Cerebellar nuclear complex (tissue), 1 donor: ENCODE measurements at places on chromosomes 1 and 21.

DNA sequence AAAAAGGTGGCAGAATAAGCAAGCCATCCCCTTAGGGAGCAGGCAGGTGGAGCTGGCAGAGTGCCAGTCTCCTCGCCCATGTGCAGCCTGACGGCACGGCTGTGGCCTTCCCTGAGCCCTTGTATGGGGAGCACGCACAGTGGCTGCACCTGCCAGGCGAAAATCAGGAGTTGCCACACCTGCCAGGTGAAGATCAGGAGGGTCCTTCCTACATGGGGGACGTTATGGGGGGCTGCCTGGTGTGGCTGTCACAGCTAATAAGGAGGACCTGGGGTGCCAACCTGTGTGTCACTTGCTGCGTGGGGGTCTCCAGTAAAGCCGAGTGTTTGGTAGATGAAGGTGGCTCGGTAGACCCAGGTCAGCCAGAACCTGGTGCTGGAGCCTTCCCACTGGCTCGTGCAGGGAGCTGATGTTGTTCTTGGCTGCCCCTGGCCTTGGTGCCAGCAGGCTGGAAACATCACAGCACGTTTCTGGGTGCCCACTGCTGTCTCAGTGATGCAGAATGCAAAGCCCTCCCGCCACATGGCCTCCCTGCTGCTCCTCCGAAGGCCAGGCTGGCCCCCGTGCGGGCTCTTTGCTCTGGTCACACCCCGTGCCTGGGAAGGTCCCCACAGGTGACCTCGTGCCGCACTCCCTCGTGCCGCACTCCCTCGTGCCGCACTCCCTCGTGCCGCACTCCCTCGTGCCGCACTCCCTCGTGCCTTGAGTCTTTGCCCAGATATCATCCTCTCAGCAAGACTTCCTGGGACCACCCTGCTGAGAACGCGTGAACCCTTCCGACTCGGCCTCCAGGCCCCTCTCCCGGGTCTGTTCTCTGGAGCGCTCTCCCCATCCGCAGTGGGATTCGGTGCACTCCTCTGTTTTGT, 55.4 kb downstream of the SLC37A1 start:
- DNase-seq, result no peak

DNA sequence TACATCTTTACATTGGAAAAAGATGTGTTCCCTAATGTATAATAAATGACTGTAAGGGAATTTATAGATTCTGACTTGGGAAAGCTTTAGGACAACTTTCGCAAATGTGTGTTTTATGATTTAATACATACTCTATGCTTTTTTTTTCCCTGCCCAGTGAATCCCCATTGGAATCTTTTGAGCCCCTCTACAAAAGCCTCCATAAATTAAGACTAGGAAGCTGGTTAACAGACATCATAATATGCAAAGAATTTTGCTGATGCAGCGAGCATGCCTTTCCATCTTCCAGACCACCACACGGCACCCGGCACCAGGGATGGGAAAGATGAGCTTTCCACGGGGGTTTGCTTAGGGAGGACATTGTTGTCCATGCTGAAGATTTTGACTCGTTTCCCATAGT, 156.1 kb upstream of the IVNS1ABP start:
- no peak for DNase-seq

- DNase-seq, result no peak
Measured at GRCh38 chr1:248189026-248189425, 8.0 kb upstream of the OR2M3 start.

- no peak for DNase-seq
Measured at GRCh38 chr1:109776206-109776835, 12.6 kb upstream of the EPS8L3 start.

GRCh38 chr1:227666286-227666685, 68.8 kb downstream of the JMJD4 start:
- no peak for DNase-seq

DNA sequence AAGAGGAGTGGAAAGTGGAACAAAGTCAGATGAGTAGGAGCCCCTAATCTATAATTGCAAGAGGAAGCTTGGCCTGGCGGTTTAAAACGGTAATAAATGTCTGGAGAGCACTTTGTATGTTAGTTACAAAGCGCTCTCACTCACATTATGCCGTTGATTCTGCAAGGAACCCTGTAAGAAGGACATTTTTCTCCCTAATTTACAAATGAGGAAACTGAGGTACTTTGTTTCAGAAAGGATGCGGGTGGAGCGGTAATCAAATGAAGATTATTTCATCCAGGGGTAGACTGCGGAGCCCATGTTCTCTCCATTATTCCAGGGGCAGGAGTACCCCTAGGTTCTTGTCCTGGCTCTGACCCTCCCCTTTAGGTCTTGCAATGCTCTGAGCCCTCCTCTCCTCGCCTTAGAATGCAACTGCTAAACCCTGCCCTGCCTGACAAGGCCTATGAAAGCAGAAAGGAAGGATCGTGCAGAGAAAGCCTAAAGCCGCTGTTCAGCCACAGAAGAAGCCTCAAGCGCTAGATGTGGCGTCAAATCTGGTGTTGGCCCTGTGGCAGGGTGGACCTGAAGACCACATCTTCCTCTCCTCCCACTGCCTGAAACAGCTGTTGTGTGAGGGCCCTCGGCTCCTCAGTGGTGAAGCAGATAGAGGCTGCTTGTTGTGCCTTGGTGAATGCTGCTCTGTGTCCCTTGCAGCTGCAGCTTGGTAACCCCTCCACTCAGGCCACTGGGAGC, 588 bp upstream of the PACC1 start:
- DNase-seq, result no peak

- DNase-seq, result no peak
Measured at GRCh38 chr1:214310777-214311690, 30.1 kb downstream of the SMYD2 start.

GRCh38 chr1:52919051-52919722, 2.4 kb downstream of the ECHDC2 start:
- DNase-seq, result no peak

GRCh38 chr1:48674641-48675040, 102.0 kb downstream of the BEND5 start:
- DNase-seq, result no peak

DNA sequence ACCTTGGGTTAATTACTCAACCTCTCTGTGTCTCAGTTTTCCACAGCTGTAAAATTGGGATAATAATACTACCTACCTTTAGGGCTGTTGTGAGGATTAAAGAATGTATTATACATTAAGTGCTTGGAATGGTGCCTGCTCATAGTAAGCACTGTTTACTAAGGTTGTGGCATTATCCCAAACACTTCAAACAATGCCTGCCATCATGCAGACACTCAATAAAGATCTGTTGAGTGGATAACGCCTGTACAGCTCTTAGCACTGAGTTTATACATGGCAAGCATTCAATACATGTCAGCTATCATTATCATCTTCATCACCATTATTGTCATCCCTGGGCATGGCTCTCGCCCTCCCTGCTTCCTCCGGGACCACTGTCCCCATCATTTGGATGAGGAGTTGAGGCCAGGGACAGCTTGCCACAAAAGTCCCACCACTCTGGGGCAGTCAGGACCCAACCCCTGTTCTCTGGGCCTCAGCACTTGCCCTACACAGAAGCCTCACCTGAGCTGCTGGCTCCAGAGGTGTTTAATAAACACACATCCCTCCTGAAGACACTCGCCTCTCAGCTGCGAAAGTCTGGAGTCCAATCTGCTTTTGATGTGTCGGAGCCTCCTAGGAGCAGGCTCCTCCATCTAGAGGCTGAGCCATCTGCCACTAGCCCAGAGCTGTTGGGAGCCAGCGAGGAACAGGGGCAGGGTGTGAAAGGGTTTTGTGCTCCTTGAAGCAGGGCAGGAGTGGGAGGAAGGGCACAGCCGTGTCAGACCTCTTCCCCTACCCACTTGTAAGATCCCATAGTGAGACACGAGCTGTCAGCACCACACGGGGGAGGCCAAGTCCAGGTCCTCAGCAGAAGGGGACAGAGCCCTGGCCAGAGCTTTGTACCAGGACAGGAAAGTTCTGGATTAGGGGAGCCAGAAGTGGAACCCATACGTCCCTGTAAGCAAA, 80.9 kb upstream of the ZC3H12A start:
- no peak for DNase-seq

DNA sequence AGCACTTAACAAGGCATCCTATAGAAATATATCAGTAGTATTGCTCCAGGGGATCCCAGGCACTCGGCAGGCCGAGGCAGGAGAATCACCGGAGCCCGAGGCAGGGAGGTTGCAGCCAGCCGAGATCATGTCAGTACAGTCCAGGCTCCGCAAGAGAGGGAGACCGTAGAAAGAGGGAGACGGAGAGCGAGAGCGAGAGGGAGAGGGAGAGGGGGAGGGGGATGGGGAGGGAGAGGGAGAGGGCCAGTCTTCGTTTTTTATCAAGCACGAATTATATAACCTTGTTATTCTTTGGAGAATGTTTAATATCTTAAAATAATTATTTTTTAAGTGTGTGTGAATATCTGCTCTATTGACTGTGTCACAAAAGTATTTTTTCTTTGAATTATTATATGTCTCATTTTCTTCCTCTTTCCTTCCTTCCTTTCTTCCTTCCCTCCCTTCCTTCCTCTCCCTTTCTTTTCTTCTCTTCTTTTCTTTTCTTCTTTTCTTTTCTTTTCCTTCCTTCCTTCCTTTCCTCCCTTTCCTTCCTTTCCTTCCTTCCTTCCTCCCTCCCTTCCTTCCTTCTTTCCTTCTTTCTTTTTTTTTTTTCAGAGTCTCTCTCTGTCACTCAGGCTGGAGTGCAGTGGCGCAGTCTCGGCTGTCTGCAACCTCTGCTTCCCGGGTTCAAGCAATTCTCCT, 233.7 kb downstream of the SRGAP2C start:
- DNase-seq, result no peak
